ENCODE measurements at places on chromosomes 3 and 15.

GRCh38 chr15:51680321-51680720 lies 982 bp upstream of the SCG3 start:
- ATAC-seq: no peak

DNA sequence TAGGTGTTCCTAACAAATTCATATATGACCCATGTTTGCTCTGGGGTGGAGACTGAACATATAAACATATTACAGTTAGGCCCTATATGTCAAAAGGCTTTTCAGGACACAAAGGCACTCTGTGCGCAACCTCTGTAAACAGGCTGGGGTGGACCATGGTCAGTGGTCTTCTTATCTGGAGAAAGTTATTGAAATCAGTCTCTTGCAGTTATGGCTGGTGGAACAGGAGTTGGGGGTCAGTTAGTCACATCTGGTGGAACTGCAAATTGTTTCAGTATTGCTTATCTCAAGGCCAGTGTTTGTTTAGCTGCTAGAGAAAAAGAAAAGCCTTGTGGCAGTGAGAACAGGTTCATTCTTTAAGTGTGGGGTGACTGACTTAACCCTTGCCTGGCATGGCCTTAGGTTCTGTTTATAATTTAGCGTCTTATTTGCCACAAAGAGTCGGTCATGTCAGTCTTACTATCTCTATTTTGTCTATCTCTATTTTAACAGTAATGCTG lies 5.9 kb upstream of the GP9 start:
- no peak for ATAC-seq

- no peak for ATAC-seq
These were observed 15.8 kb upstream of the SEMA3F start for GRCh38 chr3:50139308-50139707.

DNA sequence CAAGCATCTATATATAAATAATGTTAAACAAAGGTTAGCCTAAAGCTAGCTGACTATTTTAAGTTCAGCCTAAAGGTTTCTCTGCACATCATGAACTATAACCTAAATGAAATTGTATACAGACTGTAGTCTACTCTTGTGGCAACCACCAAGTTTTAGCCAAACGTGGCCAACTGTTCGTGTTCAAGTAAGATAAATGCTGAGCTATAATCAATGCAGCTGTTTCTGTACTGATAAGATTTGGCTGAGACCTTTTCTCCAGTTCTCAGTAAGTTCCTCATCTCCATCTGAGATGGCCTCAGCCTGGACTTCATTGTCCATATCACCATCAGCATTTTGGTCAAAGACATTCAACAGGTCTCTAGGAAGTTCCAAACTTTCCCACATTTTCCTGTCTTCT lies 43.7 kb upstream of the IGSF10 start:
- ATAC-seq: no peak

GRCh38 chr15:41892621-41893421 lies 1.0 kb downstream of the SPTBN5 start:
- ATAC-seq: no peak

GRCh38 chr3:30502742-30503073 lies 103.7 kb upstream of the TGFBR2 start:
- ATAC-seq: no peak

GRCh38 chr3:124688581-124689454 lies 41.4 kb upstream of the UMPS start:
- peak; percentile 99 for ATAC-seq

DNA sequence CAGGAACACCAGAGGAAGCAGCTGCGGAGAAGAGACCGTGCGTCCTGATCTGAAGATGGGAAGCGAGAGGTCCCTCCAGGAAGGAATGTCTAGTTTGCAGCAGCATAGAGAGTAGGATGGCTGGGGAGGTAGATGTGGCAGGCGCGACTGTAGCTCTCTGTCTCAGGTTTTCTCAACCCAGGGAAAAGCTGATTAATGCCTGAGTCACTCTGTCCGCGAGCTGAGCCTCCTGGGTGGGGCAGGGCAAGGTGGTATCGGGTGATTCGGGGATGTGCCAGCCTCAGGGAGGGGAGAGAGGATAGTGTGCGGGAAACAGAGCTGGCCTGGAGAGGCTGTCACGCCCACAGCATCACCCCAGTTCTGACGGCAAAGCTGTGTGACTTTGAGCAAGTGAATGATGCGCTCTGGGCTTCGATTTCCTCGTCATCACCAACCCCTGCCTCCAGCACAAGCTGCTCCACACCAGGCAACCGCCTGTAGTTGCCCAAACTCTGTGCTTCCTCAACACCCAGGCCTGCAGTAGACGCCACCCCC lies 28.4 kb downstream of the CPN2 start:
- peak; percentile 64 for ATAC-seq

GRCh38 chr3:43259626-43260025 lies 26.7 kb upstream of the SNRK start:
- no peak for ATAC-seq

- ATAC-seq: no peak
These were observed 605.2 kb downstream of the MAGI1 start for GRCh38 chr3:65433480-65433879.

GRCh38 chr3:24407980-24408680 lies 86.5 kb downstream of the THRB start:
- no peak for ATAC-seq

DNA sequence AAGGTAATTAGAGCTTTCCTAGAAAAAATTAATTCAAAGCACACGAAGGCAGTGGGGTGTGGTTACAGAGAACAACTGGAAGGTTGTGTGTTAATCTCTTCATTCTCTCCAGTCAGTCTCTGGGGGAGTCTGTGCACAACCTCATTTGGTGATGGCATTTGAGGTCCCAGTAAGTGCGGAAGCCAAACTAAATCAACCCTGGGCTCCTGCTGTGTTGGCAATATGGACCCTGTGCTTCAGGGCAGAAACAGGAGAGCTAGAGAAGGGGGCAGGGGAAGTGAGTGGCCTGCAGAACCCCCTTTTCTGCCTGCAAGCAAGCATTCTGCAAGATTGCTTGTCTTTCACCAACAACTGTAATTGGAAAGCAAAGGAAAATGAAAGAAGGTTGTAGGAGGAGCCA lies 195.9 kb upstream of the ST8SIA2 start:
- ATAC-seq: no peak

- ATAC-seq: no peak
These were observed 29.2 kb downstream of the ILDR1 start for GRCh38 chr3:121992601-121993560.

DNA sequence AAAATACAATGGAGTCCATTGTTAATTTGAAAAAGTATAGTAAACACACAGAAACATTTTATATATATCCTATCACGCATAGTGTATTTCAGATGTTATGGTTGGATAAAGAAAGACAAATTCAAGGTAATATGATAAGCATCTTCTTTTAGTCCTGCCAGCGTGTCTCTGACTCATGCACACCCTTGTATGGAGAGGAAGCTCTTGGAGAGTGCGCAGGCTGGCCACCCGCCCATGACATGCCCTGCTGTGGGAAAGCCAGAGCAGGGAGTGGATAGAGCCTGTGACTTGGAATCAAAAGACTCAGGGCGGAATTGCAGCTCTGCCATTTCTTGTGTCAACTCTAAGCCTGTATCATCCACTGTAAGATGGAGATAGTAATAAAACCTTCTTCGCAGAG lies 23.0 kb upstream of the COPG1 start:
- peak; percentile 93 for ATAC-seq

DNA sequence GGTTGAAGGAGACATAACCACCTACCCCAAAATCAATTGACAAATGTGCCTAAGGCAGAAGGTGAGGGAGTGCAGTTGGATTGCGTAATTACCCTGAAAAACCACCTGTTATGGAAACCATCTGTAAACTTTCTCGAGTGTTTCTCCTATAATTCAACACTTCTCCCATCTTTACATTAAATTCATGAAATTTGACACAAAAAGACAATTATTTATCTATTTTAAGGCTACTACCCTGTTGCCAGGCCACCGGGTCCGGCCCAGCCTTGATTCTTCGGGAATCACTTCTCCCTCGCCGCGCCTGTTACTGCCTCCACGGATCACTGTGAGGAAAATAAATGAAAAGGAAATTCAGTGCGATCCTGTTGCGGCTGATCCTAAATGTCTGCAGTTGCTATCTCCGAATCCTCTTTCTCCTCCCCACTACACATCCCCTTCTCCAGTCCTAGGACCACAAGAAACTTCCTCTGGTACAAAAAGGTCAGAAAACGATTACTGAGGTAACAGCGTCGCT lies 646 bp downstream of the IQCB1 start:
- ATAC-seq: peak; percentile 41

- no peak for ATAC-seq
These were observed 49.7 kb downstream of the TMEM39A start for GRCh38 chr3:119413603-119414280.

DNA sequence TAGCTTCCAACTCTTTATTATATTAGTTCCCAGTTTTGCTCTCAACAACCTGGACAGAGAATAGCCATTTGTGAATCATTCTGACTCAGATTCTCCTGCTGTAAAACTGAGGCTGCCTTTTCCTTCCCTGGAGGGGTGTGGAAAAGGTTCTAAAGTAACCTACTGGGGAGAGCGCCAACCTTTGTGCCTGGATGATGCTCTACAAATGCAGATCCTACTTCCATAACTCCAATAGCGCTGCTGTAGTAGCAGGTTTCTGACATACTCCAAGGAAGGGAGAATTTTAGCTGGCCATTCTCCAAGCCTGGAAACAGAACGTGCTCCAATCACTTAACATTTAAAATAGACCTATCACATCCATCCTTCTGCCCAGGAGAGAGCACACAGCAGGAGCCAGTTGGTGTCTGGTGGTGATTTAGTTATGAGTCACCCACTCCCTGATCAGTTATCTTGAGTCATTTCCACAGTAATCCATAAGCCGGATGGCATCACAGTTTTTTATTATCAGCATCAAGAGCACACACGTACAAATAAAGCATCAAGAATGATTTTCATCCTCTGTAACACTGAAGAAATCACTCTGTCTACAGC lies 38.3 kb downstream of the MYH15 start:
- peak; percentile 93 for ATAC-seq

DNA sequence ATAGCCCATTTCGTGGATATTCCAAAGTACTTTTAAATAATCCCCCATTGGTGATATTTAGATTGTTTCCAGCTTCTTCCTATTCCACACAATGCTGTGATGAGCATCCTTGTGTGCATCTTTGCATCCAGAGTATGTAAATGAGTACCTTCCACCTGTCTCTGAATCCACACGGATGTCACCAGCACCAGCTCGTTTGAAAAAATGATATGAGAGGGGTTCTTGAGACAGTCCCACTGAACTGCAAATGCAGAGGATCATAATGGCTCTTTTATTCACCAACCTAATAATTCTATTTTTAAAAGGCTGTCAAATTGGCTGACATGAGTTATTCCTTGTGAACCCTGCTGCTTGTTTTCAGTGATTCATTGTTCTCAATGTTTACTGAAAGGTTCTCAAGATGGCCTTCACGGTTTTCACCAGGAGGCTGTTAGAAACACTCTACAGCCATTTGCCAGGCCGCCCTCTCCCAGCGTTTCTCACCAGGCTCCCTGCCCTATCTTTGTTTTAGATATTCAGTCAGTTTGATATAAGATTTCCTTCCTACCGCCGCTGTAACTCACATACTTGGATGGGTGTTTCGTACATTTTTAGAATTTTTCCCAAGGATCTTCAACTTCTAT lies 96.7 kb upstream of the PTPRG start:
- no peak for ATAC-seq

- peak; percentile 75 for ATAC-seq
These were observed 286.6 kb downstream of the PTPRG start for GRCh38 chr3:61847784-61848462.

- ATAC-seq: no peak
These were observed 51.5 kb downstream of the EOMES start for GRCh38 chr3:27670619-27671018.

DNA sequence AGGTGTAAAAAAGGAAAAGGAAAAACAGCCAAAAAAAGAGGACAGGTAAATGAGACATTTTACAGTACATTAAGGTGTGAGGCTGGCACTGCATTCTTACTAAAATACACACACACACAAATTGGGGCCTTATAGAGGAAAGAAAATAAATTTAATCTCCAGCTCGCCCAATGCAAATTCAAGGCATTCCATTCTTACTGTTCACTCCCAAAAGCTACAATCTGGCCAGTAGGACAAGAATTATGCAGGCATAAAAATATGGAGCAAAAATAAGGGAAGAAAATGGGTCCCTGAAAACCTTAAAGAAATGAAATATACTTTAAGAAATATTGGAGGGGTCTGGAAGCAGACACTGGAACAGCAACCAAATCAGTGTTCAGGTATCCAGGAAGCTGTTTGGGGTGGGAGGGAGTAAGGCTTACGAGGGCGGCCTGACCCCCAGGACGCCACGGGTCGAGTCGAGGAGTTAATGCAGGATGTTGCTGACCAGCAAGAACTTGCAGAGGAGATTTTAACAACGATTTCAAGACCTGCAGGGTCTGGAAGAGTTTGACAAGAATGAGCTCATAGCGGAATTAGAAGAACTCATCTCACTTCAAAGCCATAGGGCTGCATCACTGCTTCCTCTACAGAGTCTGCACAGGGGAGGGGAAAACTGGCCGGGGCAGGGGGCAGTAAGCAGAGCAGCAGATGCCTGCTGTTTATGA lies 245.5 kb downstream of the TBL1XR1 start:
- no peak for ATAC-seq

DNA sequence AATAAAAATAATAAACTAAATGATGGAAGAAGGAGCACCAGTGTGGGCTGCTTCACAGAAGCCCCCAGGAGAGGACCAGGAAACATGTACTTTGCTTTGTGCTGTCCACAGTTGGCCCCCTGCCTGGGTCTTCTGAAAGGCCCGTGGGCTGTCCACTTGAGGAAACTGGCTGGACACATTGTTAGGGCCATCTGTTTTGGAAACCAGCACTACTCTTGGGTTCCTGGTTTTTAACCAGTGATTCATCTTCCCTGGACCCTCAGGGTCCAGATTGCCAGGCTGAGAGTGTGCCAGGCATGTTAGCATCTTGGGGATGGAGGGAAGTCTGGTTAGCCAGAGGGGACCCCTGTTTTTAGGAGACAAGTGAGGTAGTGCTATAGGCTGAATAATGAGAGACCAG lies 297.2 kb upstream of the C2CD4B start:
- ATAC-seq: peak; percentile 46

- no peak for ATAC-seq
These were observed 284.9 kb downstream of the UACA start for GRCh38 chr15:70478251-70478990.

GRCh38 chr3:186079925-186080324 lies 29.0 kb downstream of the ETV5 start:
- no peak for ATAC-seq

DNA sequence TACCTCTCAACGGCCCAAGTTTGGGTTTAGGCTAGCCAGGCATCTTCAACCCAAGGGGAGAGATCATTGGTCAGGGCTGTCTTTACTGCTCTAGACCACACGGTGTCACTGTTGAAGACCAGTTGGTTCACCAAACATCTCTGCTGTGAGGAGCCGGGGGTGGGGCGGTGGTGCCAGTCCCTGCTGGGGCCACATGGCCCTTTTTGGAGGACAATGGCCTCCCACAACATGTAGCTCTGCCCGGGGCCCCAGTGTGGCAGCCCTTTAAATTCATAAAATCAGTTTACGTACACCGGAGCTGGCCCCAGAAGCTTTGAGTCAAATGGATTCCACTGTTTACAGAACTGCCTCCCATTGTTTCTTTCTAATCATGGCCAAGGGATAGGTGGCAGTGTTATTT lies 19.1 kb upstream of the TM4SF18 start:
- peak; percentile 96 for ATAC-seq

Measured in SK-N-SH treated with all-trans-retinoic acid at 6 μM for 48 hours (cell line).